ENCODE measurements at places on chromosomes 3 and 15. TPM values are rescaled to one million over a fixed set of nuclear protein-coding genes. Genes with fewer than 3 reads are reported as not detected.
A peak's percentile ranks its signal among the peaks of the same experiment; 100 is the strongest.

Gene ZDHHC19
- total RNA-seq: not detected

Gene LDHAL6B
- not detected for total RNA-seq

Gene FBXL22
- not detected for total RNA-seq

Gene SEMA6D
- total RNA-seq: 14.1 TPM

GRCh38 chr15:63104727-63105126 lies 16.9 kb upstream of the LACTB start:
- DNase-seq: no peak

DNA sequence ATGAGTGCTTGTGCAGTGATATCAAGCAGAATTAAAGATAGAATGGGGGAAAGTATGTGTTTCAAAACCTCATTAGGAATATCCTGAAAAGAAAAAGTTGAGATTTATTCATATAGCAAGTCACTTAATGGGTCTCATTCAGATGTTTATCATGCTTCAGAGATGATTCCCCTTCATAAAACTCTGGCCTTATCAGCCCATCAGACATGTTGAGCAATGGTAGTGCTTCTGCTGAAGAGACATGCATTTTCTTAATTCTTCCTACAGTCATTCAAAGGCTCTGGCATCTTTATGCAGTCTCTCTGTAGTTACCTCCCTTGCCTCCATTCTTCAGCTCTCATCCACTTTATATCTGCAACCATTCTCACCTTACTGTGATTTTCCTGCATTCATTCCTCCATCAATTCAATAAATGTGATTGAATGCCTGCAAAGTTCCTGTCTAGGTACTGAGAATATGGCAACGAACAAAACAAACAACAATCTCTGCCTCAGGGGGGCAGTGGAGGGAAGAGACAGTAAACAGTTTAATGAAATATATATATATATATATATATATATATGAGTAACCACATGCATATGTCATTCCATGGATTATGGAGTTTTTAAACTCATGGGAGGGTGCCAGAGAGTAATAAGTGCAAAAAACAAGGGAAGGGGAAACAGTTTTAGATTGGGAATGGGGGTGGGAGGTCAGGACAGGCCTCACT lies 138.5 kb downstream of the NECTIN3 start:
- DNase-seq: peak; percentile 20

DNA sequence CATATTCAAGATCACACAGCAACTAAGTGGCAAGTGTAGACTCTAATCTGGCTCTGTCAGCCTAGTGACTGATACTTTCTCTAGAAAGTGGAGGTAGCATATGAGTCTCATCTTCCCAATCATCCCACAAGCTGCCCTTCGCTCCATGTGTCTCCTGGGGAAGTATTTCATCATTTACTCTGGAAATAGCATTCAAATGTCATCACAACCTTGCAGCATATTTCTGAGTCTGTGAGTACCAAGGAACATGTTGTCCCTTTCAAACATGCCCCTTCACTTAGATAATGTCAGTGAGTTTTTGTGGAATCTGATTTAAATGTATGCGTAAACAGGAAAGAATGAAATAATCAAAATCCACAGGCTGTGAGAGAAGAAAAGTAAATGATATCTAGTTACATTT lies 322.9 kb downstream of the SLC9A9 start:
- DNase-seq: no peak

All from MG63 (cell line).